Dorsolateral prefrontal cortex (tissue), 122 donors: ENCODE measurements at places on chromosomes 4 and X.

- no peak for DNase-seq
Observed at GRCh38 chr4:152748619-152749018, 30.9 kb downstream of the TIGD4 start.

DNA sequence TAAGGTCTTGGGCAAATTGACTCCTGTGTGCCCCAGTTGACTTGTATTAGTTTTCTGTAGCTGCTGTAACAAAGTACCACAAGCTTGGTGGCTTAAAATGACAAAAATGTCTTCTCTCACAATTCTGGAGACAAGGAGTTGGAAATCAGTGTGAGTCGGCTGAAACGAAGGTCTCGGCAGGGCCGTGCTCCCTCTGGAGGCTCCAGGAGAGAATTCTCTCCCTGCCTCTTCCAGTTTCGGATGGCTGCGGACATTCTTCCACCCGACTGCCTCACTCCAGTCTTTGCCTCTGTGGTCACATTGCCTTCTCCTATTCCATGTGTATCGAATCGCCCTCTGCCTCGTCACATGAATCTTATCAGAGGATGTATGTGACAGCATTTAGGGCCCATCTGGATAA is 66.0 kb upstream of the PHOX2B start:
- no peak for DNase-seq

DNA sequence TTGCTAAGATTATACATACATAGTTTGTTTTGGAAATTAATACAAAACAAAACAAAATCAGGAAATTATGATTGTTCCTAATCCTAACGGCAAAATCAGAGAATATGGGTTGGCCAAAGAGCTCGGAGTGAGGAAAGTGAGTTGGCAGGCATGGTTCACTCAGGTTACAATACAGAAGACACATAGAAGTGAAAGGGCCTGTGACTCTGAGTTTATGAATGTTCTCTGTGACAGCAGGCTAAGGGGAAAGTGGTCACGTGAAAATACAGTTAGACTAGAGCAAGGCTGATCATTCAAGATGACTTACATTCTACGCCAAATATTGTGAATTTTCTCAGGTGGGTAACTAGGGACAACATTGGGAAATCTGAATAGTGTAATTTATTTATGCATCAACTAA is 1001.3 kb downstream of the CCSER1 start:
- no peak for DNase-seq

- DNase-seq: no peak
Observed at GRCh38 chrX:6917666-6918065, 229.8 kb upstream of the STS start.

DNA sequence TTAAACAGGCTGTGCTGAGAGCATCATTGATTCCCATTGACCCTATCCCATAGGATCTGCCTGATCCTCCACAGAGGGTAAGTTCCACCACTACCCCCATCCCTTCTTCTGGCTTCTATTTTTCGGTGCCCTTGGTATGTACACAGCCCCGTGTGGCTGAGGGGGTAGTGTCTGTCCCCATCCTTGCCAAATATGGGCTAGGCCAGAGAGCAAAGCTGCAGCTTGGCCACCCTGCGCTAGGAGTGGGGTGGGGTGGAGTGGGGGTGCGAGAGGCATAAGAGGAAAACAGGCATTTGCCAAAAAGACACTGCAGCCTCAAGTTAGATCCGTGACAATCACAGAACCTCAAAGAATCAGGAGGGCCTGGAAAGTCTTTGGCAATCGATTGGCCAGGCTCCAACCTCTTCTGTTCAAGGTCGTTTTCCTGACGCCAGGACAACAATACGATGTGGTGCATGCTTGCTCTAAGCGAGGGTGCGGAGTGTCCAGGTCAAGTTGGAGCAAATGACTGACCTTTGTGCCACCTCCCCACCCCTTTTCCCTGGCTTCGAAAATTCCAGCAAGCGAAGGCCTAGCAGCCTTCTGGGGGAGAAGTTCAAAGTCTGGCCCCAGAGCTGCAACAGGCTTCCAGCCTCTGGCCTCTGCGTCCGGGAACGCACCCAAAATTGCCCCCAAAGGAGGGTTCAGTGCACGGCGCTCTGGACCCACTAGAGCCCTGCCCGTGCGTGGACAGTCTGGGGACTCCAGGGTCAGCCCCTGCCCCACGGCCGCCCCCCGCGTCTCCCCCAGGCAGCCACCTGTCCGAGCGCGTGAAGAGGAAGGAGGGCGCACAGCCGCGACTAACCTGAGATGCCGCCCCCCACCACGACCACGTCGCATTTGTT is 598 bp downstream of the MAOB start:
- DNase-seq: no peak
